Motor neuron (in vitro differentiated cells): ENCODE measurements at places on chromosomes 12 and 14.

DNA sequence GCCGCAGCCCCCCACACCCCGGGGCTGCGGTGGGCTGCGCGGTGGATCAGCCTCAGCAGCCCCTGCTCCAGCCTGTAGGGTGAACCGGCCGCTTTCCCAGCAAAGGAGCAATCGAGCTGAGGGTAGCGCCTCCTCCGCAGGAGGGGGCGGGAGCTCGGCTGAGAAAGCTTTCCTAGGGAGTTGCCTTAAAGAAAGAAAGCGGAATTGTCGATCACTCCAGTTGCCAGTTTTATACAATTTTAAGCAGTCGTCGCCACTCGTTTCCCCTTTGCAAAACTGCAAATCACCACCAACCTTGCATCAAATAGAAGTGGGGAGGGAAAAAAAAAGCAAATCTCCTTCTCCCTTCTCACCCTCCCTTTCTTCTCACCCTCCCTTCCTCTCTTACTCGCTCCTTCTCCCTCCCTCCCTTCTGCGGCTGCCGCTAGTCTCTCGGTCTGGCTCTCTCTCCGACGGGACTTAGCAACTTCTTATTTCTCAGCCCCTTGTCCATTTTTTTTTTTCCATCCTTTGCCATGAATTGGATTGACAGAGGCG, at the start of gene PDE3A:
Gene PDE3A (plus strand): TSS at position 424 of the 537 bp plus-strand sequence. CDS start 748 bp downstream, outside the sequence.
- peak; percentile 75 for ATAC-seq

GRCh38 chr12:101931498-101932326, 54.3 kb downstream of the DRAM1 start:
- ATAC-seq: no peak

GRCh38 chr14:100644784-100645183, 57.6 kb upstream of the BEGAIN start:
- ATAC-seq: no peak

- no peak for ATAC-seq
Measured at GRCh38 chr12:81015510-81015909, 62.4 kb upstream of the ACSS3 start.

DNA sequence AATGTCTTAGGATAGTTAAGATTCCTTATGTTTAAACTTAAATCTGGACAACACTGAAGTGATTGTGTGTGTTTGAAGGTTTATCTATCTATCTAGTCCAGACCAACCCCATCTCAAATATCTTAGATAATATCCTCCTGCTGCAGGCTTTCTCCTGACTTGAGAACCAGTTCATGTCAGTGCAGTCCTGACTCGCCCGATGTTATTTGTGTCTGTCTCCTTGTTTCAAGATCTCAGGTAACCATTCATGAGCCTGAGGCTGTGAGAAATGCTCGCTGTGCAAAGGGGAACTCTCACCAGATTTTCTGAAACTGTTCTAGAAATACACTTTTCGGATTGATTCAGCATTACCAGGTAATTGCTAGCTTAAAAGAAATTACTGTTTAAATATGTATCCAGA, 356.2 kb downstream of the SNAPC1 start:
- no peak for ATAC-seq

DNA sequence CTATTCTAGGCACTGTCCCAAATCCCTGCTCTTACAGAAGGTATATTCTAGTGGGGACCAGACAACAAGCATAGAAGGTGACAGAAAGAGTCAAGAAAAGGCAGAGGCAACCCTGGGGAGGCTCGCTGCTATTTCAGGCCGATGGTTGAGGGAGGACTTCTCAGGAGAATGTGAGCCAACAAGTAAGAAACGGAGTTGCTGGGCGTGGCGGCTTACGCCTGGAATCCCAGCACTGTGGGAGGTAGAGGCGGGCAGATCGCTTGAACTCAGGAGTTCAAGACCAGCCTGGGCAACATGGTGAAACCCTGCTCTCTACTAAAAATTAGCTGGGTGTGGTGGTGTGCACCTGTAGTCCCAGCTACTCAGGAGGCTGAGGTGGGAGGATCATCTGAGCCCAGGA, 4.7 kb upstream of the GOLGA3 start:
- ATAC-seq: no peak

GRCh38 chr12:71846322-71846940, 6.9 kb downstream of the TBC1D15 start:
- no peak for ATAC-seq

- no peak for ATAC-seq
Measured at GRCh38 chr12:5317556-5317955, 114.4 kb upstream of the NTF3 start.

GRCh38 chr14:104103446-104104075, 18.1 kb downstream of the ASPG start:
- no peak for ATAC-seq

GRCh38 chr12:82866946-82867345, 180.2 kb downstream of the TMTC2 start:
- no peak for ATAC-seq

DNA sequence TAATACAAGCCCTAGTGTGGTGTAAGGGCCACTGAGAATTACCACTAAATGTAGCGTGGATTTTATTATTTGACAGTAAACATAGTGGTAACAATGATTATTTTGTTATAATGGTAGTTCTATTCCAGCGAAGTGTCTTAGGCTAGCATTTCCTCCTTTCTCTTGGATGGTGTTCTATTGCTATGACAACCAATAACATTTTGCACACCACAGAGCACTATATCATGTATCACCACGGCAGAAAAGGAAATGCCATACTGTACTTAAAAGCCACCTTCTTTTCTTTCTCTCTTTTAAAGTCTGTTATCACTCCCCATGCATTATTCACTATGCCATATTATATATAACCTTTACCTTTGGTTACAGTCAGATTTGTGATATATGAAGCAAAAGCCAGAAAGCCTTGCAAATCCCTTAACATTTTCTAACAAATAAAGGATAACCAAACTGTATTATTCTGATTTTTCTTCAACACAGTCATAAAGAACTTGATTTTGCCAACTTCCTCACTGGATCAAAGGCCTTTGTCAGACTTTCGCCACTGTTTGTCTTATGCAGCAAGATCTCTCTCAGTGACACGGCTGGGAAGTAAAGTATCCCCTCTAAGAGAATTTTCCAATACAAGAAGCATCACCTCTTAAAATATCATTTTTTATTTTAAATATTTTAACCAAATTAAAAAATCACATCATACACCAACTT, 195.8 kb downstream of the FOXN3 start:
- no peak for ATAC-seq

DNA sequence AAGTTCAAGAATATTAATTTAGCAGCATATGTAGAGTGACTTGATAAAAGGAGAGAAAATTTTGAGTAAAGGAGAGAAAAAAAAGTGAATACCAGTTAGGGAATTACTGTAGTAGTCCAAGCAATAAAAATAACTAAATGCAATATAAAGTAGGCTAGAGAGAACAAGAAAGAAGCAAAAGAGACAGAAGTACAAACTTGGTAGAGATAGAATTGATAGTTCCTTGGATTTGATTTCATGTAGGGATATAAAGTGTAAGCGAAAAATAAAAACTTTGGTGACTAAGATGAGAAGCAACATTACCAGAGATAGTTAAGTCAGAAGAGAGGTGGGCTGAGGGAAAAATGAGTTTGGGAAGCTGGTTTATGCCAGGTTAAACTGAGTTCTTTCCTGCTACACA, 252.4 kb downstream of the SEC23A start:
- no peak for ATAC-seq

GRCh38 chr12:65951697-65952096, 127.4 kb downstream of the HMGA2 start:
- ATAC-seq: no peak

- no peak for ATAC-seq
Measured at GRCh38 chr14:69358233-69358963, 39.7 kb downstream of the ERH start.

DNA sequence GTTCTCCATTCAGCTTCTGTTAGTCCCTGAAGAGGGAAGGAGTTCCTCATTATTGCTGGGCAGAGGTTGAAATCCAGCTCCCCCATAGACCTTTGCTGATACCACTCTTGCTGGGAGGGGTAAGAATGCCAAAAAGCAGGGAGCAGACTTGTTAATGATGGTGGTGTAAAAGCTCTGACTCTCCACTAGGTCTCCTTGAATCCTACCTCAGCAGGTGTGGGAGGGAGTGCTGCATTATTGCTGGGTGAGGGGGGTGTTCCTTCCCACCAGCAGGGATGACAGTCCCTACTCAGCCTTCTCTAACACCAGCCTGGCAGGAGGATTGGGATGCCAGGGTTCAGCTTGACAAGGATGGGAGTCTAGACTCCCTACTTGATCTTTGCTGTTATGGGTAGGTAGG, 185.8 kb upstream of the NOS1 start:
- ATAC-seq: no peak

DNA sequence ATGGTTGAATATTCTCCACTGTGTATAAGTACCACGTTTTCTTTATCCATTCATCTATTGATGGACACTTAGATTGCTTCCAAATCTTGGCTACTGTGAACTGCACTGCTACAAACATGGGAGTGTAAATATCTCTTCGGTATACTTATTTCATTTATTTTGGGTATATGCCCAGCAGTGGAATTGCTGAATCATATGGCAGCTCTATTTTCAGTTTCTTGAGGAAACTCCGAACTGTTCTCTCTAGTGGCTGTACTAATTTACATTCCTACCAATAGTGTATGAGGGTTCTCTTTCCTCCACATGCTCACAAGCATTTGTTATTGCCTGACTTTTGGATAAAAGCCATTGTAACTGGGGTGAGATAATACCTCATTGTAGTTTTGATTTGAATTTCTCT, 623.1 kb upstream of the LRFN5 start:
- no peak for ATAC-seq

GRCh38 chr12:70849265-70849960, 71.1 kb downstream of the PTPRR start:
- no peak for ATAC-seq

- no peak for ATAC-seq
Measured at GRCh38 chr12:5260591-5261086, 171.3 kb upstream of the NTF3 start.

- no peak for ATAC-seq
Measured at GRCh38 chr14:32512813-32513212, 183.7 kb downstream of the AKAP6 start.

GRCh38 chr14:67738740-67739504, 37.2 kb downstream of the RDH12 start:
- peak; percentile 89 for ATAC-seq

DNA sequence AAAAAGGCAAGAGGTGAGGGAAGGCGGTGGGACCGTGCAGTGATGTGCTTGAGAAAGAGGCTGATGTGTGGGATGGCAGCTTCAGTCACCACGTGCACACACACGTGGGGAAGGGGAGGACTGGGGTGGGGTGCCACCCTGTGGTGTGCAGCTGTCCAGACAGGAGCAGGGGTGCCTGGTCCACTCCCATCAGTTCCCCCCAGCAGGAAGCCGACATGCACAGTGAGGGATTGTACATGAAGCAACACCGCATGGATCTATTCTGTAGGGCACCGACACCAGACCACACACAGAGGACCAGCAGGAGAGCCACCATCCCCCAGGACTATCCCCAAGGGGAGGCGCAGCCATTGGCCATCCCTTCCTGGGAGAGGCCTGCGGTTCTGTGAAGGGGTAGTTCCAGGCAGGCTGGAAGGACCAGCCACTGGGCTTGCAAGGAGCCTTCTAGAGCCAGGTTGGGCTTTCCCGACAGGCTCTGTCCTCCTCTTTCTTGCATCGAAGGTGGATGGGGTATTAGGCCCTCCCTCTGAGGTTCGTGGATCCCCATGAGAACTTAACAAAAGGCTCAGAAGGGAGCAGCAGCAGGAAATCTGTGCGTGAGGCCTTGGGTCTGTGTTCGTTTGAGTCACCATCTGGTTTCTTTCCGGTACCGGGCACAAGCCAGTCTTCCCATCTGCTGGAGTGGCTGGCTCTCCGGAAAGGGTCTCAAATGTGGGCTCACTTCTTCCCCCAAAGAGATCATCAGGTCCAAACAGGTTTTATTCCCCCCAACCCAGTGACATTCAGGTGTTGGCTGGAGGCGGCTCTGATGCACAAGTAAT, 59.8 kb downstream of the PLEKHG3 start:
- ATAC-seq: peak; percentile 30

- no peak for ATAC-seq
Measured at GRCh38 chr12:4137441-4137840, 136.1 kb upstream of the CCND2 start.

DNA sequence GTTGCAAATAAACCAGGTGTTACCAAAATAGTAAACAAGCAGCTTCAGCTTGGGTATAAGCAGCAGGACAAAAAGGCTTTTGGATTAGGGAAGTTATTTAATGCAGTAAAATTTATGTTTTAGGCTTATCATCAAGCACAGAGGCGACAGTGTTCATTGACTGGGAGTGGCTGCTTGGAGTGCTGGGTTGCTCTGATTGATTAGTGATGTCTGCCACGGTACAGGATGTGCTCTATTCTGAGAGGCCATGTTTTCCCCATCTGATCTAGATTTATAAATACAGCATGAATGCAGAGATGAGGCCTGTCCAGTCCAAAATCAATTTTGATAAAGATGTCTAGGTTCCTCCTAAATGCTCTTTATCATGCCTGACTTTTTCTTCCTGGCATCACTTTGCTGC, 83.5 kb downstream of the MAP1LC3B2 start:
- ATAC-seq: peak; percentile 71

GRCh38 chr14:97707603-97708002, 910.4 kb downstream of the VRK1 start:
- no peak for ATAC-seq

DNA sequence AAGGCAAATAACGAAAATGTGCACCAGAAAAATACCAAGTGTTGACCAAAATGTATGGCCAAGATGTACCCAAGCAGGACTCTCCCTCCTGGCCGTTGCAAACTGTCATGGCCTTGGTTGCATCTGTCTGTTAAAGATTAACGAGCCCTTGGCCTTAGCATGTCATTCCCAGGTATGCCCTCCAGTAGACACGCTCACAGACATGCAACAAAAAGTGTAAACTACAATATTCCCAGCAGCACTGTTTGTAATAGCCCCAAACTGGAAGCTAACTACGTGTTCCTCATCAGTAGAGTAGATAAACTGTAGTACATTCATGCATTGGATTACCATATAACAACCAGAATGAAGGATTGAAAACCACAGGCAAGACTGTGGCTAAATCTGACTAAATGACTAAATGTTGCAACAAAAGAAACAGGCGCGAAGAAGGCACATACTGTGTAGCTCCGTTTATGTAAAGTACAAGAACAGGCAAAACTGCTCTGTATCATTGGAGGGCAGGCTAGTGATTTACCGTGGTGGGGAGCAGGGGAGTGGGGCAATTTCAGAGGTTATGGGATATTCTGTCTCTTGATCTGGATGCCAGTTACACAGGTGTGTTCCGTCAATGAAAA, 232.8 kb upstream of the DIO3 start:
- no peak for ATAC-seq

- ATAC-seq: peak; percentile 4
Measured at GRCh38 chr12:53463802-53464560, 12.1 kb downstream of the PCBP2 start.
